ENCODE measurements at places on chromosomes 16 and 17. TPM values are rescaled to one million over a fixed set of nuclear protein-coding genes. Genes with fewer than 3 reads are reported as not detected.

CLEC18B gene
- not detected for total RNA-seq

ZFHX3 gene
- total RNA-seq: 2.2 TPM

C17orf113 gene
- total RNA-seq: 0.85 TPM

CCL17 gene
- total RNA-seq: 2.1 TPM

SCIMP gene
- total RNA-seq: not detected

KCNJ18 gene
- total RNA-seq: not detected

IRF8 gene
- 0.21 TPM for total RNA-seq

ADGRG3 gene
- total RNA-seq: not detected
